PC-3 (cell line): ENCODE measurements at places on chromosomes 7 and 10.

GRCh38 chr7:91814189-91814588 lies 66.3 kb downstream of the MTERF1 start:
- DNase-seq: no peak

GRCh38 chr7:25619381-25619780 lies 391.1 kb upstream of the NPVF start:
- DNase-seq: no peak

DNA sequence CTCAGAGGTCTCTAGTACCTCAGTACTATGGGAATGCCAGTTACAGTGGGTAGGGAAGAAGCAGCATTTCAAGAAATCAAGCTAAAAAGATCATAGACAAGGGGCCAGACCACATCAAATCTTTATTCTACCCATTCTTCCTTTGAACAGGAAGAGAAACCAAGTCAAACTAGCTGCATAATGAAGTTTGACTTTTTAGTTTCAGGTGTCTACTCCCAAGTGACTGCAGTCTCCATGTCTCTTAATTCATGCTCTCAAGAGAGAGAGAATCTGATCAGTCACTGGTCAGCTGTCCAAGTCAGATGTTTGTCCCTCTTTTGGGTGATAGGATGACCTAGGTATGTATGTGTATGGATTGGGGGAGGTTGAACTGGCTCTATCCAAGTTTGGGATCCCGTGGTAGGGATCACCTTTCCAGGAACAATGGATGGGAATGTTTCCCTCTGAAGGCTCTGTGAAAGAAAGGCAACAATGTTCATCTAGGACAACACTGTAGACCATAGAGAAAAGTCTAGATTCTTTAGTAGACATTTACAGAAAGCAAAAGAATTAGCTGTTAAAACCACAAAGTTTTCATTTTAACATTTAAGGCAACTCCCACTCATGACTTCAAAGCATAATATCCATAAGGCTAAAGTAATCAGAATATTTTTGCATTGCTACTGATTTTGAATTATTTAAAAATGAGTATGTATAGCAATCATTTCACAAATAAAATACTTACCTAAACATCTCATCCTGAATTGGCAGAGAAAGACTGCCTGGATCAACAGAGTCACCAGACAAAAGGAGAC lies 30.1 kb upstream of the PRTFDC1 start:
- DNase-seq: no peak

GRCh38 chr7:43569424-43569823 lies 13.5 kb upstream of the STK17A start:
- DNase-seq: peak; percentile 64

- no peak for DNase-seq
Observed at GRCh38 chr7:156918635-156919034, 25.7 kb upstream of the LMBR1 start.

DNA sequence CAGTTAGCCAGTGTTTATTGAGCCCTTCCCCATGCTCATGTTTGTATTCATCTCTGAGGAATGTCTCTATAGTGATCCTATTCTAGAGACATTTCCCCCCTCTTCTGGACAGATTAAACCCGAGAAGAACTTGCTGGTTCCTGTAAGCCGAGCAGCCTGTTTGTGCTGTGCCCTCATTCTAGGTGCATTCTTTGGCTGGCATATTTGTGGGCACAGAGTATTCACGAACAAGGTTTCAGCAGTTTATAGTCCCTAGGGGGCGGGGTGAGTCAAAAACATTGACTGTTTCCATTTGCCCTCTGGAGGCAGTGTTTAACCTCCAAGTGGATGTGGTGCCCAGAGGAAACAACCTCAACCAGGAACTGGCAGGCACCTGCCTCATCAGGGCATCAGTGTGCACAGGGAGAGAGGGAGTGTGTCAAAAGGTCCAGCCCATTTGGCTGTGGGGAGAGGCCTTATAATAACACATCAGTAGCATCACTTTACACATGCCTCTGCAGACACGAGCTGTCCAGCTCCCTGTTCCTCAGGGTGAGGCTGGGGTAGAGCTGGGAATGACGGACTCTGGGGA lies 273.3 kb upstream of the LRGUK start:
- peak; percentile 92 for DNase-seq

DNA sequence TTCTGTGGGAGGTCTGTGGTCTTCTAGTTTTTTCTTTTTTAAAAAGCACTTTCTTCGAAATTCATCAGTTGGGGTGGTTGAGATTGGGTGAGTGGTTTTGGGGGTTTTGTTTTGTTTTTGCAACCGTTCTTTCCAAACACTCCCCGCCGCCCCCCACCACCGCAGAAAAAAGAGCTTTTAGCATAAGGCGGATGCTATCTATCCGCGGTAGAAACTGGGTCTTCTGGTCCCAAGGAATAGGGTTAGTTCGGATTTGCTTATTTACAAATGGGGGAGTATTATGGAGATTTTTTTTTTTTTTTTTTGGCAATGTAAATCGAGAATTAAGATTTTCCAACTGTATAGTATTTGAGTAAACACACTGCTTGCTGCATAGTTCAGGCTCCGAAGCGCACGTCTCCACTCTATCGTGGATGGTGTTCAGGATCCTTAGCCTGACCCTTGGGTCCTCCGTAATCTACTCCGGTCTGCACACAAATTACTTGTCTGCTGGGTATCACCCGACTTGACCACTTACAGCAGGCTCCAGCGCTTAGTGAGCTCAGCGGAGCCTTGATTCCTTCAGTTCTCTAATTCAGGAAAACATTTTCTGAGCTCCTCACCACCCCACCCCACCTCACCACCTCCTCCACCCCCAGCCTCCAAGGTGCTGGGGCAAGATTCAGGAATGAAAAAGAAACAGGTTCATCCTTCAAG lies 757 bp upstream of the NRCAM start:
- DNase-seq: no peak

GRCh38 chr10:82378146-82378545 lies 503.2 kb downstream of the NRG3 start:
- DNase-seq: no peak

GRCh38 chr7:68712956-68713495 lies 885.2 kb upstream of the AUTS2 start:
- DNase-seq: no peak

DNA sequence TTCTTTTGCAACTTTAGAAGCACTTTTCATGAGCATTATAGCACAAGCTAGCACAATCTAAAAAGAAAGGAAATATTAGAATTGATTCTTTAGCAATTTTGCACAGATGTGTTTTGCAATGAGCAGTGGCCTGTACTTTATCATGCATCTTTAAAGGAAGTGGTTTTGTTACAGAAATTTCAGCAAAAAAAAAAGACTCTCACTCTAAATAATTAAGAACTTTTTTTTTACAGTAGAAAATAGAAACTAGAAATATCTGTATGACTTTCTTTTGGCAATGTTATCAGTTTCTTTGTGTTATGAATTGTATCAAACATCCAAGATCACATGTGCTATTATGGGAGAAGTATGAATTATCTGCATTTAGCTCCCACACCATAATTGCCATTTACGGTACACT lies 195.7 kb upstream of the KLF6 start:
- DNase-seq: no peak

DNA sequence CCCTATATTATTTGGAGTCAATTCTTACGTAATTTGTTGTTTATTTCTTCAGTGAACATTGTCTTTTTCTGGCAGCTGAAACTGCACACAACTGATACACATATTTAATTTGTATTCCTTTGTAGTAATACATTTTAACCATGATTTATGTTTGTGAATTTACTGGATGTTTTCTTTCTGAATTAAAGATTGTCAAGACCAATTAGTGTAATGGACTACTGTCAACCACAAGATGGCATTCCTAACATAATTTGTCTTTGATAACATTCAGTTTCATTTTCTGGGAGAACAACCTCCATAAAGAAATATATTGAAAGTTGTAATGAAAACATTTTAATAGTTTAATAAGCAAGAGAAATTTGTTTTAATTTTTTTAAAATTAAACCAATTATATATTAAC lies 10.1 kb downstream of the THNSL1 start:
- peak; percentile 18 for DNase-seq

DNA sequence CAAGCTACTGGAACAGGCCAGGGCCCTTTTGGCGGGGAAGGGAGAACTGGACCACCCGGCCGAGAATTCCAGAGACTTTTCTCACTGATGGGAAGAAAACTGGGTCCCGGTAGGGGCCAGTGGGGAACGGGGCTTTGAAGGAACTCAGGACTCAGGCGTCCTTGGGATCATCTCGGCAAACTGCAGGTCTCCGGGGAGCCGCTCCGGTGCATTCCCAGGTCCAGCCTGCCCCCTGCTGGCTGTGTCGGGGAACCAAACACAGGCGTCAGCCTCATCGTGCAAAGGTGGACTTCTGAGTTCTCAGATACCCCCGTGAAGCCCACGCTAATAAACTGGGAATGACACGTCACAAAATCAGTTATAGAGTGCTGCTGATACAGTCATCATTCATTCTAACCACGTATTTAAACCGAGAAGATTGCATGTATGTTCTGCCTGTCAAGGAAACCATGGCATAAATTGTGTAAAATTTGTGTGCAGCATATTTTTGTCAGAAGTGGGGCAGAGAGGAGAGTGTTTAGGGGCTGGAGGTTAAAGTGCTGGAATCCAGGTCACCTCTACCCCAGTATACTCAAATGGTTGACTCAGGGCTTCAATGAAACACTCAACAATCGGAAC lies 76.1 kb upstream of the CPXM2 start:
- DNase-seq: peak; percentile 63

GRCh38 chr7:23418046-23418445 lies 52.2 kb downstream of the IGF2BP3 start:
- DNase-seq: peak; percentile 79

GRCh38 chr10:127855976-127856375 lies 36.8 kb downstream of the CLRN3 start:
- DNase-seq: no peak

GRCh38 chr7:95295397-95295796 lies 28.9 kb downstream of the PON1 start:
- DNase-seq: no peak

GRCh38 chr10:117342641-117343040 lies 32.6 kb downstream of the PDZD8 start:
- DNase-seq: peak; percentile 88

GRCh38 chr10:70302292-70302691 lies 18.5 kb upstream of the NPFFR1 start:
- DNase-seq: no peak

DNA sequence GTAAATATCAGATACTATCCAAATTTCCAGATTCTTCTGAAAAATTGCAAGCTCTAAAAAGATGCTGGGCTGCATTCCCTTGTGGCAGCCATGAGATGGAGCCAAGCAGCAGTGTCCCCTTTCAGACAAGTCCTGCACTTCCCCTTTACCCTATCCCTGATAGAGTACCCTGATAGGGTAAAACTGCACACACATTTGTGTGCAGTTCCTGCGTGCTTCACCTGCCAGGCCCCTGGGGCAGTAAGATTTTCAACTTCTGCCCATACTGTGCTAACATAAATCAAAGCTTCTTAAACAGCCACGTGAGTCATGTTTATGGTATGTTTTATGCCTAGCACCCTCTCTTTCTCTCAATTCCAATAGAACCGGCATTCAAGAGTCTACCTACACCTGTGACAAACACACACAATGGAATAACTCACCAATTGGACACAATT lies 52.2 kb downstream of the IFIT5 start:
- DNase-seq: peak; percentile 93

- no peak for DNase-seq
Observed at GRCh38 chr10:24237801-24238395, 29.0 kb downstream of the KIAA1217 start.

- peak; percentile 98 for DNase-seq
Observed at GRCh38 chr10:66378117-66378876, 547.5 kb upstream of the LRRTM3 start.

DNA sequence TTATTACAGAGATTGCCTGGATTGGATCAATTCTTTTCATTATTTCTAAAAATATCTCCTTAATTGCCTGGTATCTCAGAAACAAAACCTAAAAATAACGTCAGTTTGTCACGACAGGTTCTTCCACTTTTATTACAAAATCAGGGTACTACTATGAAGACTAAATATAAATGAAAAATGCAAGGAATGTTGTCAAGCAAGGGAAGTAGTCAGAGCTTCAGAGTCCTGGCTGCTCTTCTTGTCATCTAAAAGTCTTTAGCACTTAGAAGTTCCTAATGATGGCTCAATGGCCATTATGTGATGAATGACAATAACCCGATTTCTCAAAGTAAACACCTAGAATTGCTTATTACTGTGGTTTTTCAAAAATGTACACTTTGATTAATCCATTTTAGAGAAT lies 192.2 kb downstream of the SEMA3A start:
- peak; percentile 76 for DNase-seq

- no peak for DNase-seq
Observed at GRCh38 chr7:24939416-24939815, 40.6 kb downstream of the OSBPL3 start.

DNA sequence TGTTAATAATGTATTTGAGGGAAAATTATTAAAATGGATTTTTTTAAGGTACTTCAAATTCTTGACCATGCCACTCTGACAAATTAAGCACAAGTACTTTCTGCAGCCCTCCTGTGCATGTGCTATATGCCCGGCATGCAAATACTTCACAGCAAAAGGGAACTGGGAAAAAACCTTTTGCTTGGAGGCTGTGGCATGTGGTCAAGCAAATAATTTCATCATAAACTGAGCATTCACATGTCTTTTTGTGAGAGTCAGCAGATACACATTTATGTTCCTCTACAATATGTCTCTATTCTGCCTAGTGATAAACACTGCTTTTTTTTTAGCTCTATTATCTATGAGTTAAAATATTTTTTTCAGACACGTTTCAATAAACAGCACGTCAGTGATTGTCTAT lies 53.7 kb upstream of the SEMA3A start:
- DNase-seq: no peak

- peak; percentile 82 for DNase-seq
Observed at GRCh38 chr10:60718886-60719285, 59.4 kb upstream of the CDK1 start.

GRCh38 chr7:104275900-104276299 lies 52.5 kb upstream of the LHFPL3 start:
- DNase-seq: peak; percentile 41

DNA sequence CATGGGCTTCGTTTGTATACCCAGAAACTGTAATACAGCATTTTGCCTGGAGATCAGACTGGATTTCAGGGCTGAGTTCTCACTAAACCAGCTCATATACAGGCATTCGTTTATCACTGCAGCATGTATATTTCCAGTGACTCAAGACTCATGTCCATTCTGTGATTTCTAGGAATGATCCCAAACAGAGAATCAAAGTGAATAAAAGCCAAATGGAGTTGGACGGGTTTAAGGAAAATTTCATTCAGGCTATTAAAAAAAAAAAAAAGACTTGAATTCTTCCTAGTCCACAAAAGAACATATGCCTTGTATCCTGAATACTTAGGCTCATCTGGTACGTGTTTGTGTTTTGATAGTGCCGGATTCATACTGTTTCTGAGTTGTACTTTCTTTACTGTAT lies 46.8 kb downstream of the TET1 start:
- DNase-seq: no peak
